ENCODE measurements at places on chromosomes 11 and 22.

GRCh38 chr11:46315783-46316563 lies 31.3 kb upstream of the DGKZ start:
- no peak for DNase-seq

GRCh38 chr11:35610631-35611030 lies 7.6 kb upstream of the FJX1 start:
- no peak for DNase-seq

DNA sequence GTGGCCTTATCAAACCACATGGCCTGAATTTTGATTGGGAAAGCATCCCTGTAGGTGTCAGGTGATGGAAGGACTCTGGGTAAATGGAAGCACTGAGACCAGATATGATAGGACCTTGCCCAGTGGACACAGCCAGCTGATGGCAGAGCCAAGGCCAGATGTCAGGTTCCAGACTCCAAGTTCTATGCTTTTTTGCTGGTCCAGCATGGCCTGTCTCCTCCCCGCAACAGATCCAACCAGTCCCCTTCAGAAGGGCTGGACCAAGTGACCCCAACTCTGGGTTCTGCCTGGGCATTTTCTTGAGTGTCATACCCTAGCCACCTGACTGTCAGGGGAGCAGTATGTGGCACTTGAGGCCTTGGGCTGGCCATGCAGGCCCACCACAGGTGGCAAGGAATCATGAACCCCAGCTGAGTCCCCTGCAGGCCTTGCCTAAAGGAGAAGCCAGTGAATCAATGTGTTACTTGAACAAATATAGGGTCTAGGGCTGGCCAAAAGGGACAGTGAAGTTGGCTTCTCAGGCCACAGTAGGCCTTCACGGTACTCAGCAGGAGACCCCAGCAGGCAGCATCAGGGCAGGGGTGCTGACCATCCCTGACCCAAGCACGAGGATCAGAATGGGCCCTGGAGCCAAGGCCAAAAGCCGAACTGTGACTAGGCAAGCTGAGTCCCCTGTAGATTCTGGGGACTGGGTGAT lies 27.1 kb downstream of the KCNQ1OT1 start:
- DNase-seq = no peak

DNA sequence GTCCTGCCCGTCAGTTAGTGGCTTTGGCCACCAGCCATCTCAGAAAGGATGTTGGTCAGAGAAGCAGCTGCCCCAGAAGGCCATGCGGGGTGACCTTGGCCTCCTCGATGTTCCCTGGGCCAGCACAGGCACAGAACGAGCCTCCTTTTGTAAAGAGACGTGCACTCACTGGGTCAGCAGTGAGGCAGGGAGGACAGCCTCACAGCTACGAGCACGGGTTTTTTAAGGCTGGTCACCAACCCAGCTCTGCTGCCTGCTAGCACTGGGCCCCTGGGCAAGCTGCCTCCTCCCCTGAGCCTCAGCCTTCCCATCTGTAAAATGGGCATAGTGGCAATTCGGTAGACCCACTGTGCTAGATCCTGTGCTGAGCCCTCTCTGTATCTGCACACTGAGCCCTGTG lies 10.8 kb downstream of the IGLL1 start:
- DNase-seq = no peak

GRCh38 chr11:133134314-133135173 lies 397.8 kb downstream of the OPCML start:
- no peak for DNase-seq

- DNase-seq = no peak
These were observed 224.3 kb upstream of the C11orf87 start for GRCh38 chr11:109197656-109198055.

DNA sequence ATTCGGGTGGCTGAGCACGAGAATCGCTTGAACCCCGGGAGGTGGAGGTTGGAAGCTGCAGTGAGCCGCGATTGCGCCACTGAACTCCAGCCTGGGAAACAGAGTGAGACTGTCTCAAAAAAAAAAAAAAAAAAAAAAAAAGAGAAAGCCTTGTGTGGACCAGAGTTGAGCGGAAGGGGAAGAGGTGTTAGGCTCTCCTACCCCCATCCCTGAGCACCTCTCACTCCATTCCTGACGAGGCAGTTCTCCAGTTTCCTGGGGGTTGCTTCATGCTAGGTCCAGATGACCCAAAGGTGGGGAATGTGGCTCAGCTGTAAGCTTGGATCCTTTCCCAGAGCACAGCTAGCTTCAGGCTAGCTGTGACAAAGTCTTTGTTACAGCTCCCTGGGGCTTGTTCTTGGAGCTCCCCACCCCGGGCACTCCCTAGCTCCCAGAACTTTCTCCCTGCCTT lies 8.8 kb upstream of the DNAL4 start:
- DNase-seq = no peak

DNA sequence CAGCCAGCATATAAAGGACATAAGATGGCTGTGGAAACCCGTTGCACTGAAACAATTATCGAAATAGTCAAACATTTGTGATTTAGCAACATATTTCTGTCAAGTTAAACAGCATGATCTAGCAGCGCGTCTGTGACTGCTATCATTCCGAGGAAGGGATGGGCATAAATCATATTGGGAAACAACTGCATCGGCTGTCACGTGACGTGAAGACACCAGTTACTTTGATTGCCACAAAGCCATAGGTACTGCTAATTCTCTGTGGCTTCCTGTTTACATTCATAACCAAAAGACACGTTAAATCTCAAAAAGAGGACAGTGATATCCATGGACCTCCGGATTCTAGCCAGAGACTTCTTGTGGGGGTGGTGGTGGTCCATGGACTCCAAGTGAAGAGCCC lies 87.8 kb downstream of the CACNA1I start:
- no peak for DNase-seq

DNA sequence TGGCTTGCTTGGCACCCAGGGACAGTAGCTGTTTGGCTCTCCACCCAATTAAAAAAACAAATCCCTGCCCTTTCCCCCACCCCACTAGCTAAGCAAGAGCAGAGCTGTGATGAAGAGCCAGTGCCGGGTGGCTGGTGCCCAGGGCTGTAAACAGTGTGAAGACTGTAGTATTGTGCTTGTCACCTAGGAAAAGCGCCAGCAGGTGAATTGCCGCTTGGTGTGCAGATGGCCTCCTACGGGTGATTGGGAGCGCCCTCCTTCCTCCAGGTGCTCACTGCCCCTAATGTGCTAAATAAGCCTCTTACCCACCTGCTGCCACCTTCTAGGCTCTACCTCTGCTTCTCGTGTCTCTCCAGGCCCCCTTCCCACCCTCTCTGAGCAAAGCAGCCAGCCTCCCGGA lies 18.4 kb upstream of the RAPSN start:
- no peak for DNase-seq

DNA sequence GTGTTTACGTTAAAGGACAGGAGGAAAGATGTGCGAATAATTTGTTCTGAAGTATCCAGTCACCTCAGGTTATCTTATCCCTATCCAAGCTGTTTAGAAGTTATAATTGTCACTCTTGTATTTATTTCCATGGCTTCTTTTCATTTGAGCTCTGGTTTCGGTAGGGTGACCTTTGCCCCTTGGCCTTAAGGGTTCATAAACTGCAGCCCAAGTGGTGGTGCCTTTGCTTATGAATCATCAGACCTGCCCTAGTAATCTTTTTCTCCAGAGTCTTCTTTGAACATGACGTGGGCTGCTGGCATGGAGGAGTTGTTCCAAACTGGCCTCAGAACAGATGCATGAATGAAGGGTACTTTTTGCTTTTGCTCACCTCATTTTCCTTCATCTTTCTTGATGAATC lies 6.5 kb upstream of the CRYBB3 start:
- DNase-seq = no peak

GRCh38 chr11:77047007-77047927 lies 13.1 kb downstream of the B3GNT6 start:
- no peak for DNase-seq

DNA sequence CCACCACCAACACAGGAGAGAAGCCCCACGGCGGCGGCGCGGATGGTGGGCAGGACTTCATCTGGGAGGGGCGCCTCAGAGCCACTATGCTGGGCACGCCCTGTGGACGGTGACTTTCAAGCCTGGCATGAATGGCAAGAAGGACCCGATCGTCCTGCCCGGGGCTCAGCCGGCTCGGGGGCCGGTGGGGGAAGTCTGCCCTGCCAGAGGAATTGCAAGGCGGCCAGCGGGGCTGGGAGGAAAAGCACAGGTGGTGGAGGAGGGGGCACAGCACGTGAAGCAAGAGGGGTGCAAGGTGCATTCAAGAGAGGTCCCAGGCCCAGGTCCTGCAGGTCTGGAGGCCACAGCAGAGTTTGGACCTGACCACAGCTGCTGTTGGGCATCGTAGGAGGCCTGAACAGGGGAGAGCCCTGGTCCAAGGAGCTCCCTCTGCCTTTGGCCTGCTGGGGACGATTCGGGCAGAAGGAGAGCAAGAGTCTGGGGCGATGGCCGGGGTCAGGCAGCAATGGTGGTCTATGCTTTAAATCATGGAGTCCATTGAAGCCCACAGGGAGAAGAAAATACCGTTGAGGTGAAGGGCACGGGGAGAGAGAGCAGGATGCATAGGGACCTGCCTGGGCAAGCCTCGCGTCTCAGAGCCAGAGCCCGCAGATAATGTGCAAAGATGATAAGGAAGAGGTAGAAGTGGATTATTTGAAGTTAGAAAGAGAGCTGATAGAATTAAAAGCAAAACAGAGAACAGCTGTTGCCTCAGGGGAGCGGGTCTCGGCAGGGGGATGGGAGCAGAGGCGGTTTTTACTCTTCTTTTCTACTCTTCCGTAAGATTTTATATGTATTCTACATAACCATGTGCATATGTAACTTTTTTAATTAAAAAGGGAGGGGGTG lies 82.6 kb upstream of the SHISAL1 start:
- no peak for DNase-seq

DNA sequence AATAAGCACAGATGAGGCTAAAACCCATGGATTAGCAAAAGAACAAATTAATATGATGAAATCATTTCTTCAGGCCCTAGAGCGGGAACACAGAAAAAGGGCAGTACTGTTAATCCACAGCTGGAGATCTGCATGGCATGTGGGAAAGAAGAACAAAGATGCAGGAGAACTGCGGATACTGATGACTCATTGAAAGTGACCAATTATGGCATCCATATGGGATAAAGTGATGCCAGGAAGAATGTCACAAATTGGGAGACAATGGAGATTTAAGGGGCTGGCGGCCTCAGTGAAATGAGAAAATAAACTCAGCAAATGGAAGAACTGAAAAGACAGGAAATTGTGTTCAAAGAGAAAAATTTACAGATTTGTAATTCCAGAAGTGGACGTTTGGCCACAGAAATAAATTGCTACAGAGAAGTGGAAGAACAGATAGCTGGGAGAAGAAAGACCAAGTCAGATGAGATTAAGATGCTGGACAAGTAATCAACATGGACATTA lies 39.4 kb downstream of the SIK3 start:
- no peak for DNase-seq

GRCh38 chr22:26502688-26503561 lies 9.3 kb downstream of the TFIP11 start:
- DNase-seq = no peak

DNA sequence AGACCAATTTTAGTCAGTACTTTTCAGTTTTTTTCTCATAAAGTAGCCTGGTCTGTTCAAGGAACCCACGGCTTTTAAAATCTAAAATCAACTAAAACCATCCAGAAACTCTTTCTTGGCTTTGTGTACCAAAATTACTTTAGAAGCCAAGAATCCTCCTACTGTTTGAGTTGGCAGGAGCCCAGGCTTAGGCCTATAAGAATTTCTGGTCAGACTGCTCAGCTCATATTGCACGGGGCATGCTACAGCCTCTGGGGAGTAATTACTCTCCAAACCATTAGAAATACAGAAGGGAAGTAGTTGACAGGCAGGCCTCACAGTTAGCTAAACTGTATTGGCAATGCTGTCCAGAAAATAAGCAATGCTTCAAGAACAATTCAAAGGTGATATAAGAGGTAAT lies 1862.9 kb upstream of the RAG2 start:
- DNase-seq = no peak

DNA sequence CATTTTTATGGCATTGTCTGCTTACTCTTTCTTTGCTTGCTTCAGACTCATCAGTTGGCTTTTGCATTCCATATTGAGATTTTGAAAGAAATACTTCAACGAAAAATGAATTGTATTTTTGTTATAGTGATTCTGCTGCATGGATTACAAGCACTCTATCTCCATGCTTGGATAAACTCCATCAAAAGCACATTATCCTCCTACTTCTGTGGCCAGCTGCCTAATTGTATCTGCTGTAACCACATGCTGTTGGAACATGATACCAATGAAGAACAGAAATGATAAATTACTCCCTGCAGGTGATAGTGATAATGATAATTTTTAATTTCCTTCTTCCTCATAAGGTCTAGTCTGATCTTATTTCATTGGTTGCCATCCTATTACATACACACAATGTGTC lies 100.8 kb downstream of the PRMT3 start:
- DNase-seq = no peak

GRCh38 chr11:224424-224823 lies 11.7 kb downstream of the SIRT3 start:
- no peak for DNase-seq

DNA sequence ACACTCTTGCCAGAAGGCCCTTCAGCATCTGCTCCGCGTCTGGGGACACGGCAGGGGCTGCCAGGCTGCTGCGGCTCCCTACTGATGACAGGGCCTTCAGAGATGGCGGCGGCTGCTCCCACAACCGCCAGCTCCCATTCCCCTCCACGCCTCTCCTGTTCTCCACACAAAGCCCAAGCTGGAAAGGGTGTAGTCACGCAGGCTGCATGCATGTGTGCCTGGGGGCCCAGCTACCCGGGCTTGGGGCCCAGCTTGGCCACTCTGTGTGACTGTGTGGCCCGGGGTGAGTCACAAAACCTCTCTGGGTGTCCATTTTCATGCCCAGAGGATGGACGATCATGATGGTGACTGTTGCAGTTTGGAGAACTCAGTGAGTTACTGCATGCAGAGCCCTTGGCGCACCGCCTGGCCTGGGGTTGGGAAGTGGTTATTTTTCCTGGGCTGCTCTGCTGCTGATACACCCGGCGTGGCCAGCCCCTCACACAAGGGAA lies 31.7 kb upstream of the PARVB start:
- no peak for DNase-seq

DNA sequence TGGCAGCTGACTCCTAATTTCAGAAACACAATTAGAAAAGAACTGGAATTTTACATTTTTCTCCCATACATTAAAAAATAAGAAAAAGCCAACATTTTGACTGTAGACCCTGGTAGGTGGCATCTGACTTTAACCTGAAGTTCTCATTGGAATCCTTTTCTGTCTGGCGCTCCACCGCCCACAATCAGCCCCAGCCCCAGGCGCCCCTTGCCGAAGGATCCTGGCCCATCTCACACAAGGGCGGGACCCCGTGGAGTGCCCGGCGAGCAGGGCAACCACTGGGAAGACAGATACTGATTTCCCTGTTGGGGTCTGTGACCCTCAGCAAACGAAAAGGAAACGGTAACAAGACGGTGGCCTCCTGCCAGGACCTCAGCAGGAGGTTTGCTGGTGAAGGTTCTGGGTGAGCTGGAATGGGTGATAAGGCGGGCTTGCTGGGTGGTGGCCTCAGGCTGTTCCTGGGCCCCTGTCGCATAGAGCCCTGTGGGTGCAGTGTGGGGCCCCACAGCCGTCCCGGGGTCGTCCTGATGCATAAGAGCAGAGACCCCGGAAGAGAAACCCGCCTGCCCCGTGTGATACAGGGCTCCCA lies 15.7 kb downstream of the TSPO start:
- no peak for DNase-seq

All from stimulated activated CD8-positive, alpha-beta memory T cell treated with anti-CD3 and anti-CD28 coated beads, Interleukin-15, amount 100 ng/mL, for 24 hours (primary cell).